ENCODE measurements at places on chromosomes 7 and 10.

- no peak for DNase-seq
These were observed 128.2 kb upstream of the CHST15 start for GRCh38 chr10:124221356-124222317.

DNA sequence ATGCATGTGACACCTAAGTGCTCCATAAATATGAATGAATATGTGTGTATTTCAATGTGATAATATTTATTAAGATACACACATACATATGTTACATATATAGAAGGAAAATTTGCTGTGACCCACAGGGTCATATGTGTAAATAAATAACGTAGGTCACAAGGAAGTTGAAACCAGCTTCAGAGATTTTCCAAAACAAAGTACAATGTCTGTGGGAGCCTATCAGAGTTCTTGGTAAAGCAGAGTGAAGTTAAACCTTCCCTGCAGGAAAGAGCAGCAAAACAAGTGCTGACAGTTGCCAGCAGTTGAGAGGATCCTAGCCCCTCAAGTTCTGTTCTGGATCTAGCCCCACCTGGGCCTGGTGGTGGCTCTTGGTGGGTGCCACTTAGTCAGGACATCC is 91.2 kb downstream of the CCNY start:
- no peak for DNase-seq

- no peak for DNase-seq
These were observed 75.9 kb downstream of the FAM204A start for GRCh38 chr10:118266098-118266748.

- DNase-seq, result no peak
These were observed 145.6 kb upstream of the CALCR start for GRCh38 chr7:93720106-93720505.

DNA sequence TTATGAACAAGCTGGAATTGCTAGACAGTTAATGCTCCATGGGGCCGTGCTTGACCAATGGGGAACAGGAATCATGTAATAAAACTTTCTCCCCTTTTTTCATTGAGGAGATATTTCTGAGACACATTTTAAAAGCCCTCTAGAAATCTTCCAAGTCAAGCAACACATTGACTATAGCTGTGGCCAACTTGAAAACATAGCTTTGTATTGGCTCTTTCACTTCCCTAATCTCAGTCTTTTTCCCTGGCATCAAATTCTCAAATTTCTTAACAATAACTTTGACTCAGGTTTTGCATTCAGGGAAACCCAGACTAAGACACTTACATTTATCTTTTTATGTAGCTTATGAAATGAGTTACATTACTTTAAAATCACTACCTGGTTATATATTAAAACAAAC is 947.1 kb upstream of the MBL2 start:
- DNase-seq, result no peak

DNA sequence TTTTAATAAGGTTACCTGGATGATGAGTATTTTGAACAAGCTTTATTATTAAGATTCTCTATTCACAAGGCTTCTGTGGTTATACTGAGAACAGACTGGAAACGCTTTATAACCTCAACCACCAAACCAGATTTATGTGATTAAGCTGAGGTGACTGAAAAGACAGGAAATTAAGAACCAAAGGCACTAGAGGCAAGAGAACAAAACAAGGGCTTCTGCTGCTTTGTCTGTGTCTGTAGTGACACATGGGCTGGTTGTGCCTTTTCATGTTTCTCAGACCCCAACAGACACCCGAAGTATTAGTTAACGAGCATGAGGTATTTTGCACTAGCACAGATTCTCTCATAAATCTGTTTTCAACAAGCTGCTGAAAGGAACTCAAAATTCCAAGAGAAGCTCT is 64.4 kb downstream of the RAPGEF5 start:
- no peak for DNase-seq

DNA sequence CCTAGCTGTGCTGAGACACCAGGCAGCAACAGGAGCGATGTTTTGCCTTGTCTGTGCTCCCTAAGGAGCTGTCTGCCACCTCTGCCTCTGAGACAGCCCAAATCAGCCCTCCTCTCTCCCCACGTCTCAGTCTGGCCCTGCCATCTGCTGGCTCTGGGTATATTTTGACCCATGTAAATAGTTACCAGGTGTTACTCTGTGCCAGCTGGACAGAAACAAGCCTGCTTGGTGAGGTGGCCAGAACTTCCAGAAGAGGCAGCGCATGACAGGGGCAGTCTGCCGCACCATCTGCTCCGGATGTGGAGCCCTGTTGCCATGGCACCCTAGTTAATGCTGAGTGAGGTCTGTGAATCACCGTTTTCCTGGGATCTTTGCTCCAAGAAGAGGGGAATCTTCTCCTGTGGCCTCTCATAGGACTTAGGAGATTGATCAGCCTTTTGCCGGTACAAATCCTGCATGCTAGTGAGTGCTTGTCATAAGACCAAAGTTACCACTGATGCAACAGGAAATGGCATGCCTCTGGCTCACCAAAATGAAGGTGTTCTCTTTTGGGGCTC is 31.8 kb downstream of the GSTO2 start:
- no peak for DNase-seq

- DNase-seq, result no peak
These were observed 5.7 kb upstream of the GNAI1 start for GRCh38 chr7:80128918-80129317.

DNA sequence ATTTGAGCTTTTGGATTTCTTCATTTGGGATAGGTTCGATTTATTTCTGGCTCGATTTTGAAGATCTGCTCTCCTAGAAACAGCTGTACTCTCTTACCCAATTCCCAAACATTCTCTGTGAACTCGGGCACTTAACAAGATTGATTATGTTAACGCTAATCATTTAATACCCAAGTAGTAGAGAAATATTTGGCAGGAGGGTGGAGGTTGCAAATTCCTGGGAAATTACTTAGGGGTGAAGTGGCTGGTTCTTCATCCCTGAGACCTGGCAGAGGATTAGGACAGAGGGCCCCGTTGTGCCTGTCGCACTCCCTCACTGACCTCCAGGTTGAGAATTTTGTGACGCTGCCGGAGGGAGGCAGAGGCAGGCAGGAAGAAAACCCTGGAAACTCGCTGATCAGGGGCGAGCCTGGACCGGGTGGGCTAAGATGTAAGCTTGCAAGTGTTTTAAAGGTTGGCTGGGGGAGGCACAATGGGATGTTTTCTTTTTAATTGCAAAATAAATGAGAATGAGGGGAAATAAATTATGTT is 182.6 kb downstream of the TCF7L2 start:
- no peak for DNase-seq

DNA sequence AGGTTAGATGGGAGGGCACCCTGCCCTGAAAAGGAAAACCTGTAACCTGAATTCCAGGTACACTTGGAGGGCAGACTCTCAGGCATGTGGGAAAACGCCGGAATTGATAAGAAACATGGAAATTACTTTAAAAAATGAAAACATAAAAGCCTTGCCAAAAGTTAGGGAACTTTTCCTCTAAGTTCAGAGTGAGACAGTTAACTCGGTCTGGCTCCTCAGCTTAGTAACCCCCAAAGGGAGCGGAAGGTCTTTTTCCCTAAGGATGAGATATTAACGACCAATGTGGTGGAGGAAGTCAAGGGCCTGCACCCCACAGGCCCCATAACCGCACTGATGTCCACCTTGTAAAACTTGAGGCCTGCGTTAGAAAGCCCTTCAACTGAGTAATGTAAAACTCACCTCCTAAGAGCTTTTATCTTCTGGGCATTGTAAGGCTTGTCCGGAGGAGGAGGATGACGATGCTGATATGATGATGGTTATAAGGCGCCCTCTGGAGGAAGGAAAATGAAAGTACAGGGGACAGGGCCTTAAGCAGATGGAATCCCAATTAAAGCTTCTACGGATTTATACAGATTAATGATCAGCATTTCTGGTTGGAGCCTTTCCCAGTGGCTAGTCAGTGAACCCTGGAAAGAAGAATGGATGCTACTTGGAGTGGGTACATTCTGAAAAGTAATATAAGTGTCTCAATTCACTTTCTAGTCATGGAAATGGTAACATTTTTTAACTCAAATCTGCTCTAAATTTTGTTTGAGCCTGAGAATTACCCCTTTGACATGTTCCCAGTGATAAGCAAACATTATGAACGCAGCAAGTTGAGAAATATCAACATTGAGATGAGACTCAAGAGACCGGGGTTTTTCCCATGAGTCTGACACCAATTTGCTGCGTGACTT is 694 bp downstream of the COL1A2 start:
- no peak for DNase-seq

Measured in stimulated activated CD8-positive, alpha-beta memory T cell treated with anti-CD3 and anti-CD28 coated beads, Interleukin-12 subunit alpha, Interleukin-12 subunit beta, amount 100 ng/mL, for 1 hour (primary cell).